ENCODE measurements at places on chromosomes 1 and 21.

GRCh38 chr21:18070392-18070791 is 174.2 kb upstream of the CHODL start:
- DNase-seq = no peak

DNA sequence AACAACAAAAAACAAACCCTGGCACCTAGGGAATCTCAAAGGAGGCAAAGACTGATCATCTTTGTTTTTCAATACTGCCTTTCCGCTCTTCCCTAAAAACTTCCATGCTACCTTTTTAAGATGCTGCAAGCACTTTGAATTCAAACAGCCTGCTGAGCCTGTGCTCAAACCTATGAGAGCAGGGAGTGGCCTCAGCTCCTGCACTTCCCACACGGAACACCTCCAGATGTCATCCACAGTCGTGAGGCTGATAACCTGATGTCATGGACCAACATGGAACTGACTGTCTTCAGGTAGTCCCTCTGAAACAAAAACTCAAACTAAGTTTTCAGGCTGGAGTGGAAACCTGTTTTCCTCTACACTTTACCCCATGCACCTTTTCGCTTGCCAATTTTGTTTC is 46.8 kb downstream of the DESI2 start:
- no peak for DNase-seq

GRCh38 chr1:88466011-88466410 is 218.1 kb upstream of the PKN2 start:
- no peak for DNase-seq

- DNase-seq = no peak
Measured at GRCh38 chr1:11653861-11654136, 430 bp downstream of the FBXO2 start.

GRCh38 chr1:233253231-233253831 is 42.2 kb downstream of the PCNX2 start:
- DNase-seq = no peak

GRCh38 chr1:193211539-193211938 is 25.1 kb upstream of the B3GALT2 start:
- DNase-seq = no peak

GRCh38 chr1:113048064-113048463 is 24.9 kb upstream of the LRIG2 start:
- no peak for DNase-seq

DNA sequence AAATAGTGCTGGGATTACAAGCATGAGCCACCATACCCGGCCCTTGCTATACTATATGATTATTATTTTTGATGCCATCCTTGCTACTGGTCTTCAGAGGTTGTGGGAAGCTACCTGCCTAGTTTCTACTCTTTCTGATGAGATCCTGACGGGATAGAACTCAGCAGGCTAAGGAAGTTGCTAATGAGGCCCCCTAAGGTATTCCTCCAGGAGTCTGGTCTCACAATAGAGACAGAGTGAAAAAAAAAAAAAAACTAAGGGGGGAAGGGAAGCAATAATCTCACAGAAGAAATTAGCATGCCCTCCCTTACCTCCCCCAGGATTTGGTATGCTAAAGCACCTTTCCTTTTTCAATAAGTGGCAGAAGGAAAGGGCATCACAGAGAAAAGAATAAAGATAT is 17.6 kb downstream of the INTS3 start:
- DNase-seq = no peak

GRCh38 chr21:34282223-34282622 is 81.6 kb upstream of the KCNE2 start:
- DNase-seq = no peak

- no peak for DNase-seq
Measured at GRCh38 chr1:188061881-188062280, 1233.1 kb downstream of the PLA2G4A start.

DNA sequence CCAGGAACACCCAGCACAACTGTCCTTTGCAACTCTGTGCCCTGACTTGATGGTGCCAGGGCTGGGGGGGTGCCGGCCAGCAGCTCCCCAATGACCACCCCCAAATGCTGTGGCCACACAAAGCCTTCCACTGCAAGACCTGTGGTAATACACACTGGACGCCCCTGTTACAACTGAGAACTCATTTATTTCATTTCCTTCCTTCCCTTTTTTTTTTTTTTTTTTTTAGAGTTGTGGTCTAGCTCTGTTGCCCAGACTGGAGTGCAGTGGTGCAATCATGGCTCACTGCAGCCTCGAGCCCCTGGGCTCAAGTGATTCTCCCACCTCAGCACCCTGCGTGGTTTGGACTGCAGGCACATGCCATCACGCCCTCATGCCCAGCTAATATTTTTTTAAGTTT is 25.2 kb downstream of the TP73 start:
- no peak for DNase-seq

- no peak for DNase-seq
Measured at GRCh38 chr1:98766255-98766654, 104.7 kb downstream of the SNX7 start.

GRCh38 chr1:66873111-66873510 is 51.5 kb downstream of the DNAI4 start:
- DNase-seq = no peak

GRCh38 chr1:13697738-13698137 is 2.2 kb upstream of the PRDM2 start:
- no peak for DNase-seq

DNA sequence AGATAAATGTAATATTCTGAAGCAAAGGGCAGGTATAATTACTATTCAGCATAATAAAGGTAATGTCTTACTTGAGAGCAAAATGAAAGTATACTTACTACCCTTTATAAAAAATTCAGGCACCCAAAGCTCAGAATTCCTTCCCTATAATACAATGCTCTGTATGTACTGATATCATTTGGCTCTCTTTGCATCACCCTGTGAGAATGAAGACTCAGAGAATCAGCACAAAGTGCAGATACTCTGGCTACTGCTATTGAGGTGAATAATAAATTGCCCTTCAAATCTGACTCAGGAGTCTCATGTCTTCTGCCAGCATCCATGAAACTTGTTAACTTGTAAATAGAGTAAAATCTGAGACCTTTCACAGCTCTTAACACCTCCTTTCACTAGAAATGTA is 108.5 kb upstream of the KCTD3 start:
- no peak for DNase-seq

DNA sequence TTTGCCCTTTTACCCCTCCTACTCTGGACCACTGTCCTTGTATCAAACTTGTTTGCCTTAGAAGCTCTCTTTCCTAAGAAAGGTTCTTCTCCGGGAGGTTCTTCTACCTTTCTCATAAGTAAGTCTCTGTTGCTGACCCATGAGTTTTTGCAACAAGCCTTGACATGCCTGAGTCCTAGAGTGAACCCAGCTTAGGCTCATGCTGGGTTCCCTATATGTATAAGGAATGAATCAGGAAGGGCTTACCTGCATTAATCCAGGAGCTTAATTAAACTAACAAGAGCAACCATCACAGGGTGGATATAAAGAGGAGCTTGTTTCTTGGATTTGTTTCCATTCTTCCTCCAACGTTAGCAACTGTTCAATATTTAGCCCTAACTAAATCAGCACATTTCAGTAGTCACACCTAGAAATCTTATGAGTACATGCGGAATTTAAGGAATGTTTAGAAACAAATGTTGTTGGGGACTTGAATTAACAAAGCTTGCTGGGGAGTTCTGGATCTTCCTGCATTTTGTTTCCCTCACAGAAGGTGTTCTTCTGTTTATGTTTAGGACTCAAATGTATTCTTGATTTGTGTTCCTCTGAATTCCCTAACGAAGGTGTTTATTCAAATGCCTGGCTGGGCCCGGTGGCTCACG is 64.3 kb upstream of the RAB3GAP2 start:
- no peak for DNase-seq

- no peak for DNase-seq
Measured at GRCh38 chr1:91877574-91878208, 8.3 kb downstream of the TGFBR3 start.

DNA sequence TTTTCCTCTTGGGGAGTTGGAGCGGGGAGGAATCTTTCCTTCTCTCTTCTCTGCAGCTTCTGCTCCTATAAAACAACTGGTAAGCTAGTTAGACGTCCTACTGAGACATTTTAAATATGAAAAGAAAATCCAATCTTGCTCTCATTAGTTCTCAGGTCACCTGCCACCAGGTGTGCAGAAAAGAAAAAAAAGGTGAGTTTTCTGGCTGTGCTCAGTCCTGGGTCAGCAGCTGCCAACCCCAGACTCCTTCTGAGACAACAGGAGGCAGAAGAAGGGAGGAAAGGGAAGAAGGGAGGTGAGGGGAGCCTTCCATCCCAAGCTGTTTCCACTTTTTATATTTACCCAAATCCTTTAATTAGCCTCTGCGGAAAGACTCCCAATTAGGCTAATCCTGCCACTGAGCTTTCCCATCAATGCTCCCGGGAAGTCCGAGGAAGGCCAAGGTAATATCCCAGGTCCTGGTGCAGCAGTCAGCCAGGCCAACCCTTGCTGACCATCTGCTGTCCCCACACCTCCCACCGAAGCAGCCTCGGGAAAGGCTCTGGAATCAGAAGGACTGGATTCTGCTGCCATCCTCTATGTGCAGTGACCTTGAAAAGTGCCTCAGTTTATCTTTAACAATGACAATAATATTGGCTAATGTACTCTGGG is 33.4 kb downstream of the GLIS1 start:
- no peak for DNase-seq

DNA sequence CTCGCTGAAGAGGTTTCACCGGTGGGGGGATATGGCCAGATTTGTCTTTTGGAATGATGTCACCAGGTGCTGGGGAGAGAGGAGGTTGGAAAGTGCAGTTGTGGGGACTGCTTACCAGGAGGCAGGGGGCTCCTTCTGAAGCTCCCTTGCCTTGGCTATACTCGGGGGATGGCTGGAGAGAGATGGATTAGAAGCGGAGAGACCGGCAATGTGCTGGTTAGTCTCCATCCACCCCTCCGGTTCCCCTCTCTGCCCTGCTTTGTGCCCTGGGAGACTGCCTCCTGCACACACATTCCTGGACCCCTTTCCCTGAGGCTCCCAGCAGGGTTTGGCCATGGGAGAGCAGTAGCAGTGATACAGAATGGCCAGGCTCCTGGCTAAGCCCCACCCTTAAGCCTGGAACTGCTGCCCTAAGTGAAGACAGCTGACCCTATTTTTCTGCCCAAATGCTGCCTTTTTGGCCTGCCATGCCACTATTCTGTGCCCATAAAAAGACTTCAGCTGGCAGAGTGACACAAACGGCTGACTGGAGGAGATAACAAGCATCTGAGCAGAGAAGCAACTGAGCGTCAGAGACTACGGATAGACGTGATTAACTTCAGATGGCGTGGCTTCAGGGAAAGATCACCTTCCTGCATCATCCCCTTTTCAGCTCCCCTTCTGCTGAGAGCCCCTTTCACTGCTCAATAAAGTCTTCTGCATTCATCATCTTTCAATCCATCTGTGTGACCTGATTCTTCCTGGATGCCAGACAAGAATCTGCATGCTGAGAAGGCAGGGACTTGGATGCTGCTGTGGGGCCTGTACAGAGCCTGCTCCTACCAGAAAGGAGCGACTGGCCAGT is 14.5 kb upstream of the VPS13D start:
- DNase-seq = no peak

GRCh38 chr1:66399888-66400529 is 133.9 kb upstream of the SGIP1 start:
- no peak for DNase-seq

DNA sequence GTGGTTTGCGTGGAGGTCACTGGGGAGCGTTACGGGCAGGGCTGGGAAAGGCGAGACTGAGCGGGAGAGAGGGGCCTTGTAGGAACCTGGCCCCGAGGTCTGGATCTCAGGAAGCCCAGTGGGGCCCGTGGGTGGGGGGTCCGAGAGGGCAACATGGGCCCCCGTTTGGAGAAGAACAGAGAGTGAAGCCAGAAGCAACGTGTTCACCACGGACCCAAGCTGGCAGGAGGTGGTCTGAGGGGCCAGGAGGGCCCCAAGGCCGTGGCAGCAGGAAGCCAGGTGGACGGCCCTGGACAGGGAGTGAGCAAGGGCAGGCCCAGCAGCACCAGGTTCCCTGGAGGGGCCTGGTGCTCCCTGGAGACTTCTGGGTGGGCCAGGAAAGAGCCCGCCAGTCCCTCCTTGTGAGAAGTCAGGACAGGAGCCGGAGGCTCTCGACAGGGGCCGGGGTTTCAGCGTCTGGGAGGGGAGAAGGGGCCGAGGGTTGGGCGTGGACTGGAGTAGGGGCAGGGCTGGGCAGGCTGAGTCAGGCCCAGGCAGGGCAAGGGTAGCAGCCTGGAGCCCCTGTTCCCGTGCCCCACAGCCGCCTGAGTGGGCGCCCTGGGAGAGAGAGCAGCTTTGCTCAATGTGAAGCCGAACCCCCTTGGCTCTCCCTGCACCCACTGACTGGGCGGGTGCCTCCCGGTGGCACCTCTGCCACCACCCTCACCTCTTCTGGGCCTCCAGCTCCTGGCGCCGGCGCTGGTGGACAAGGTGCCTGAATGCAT is 33.5 kb downstream of the CFAP74 start:
- no peak for DNase-seq

- DNase-seq = no peak
Measured at GRCh38 chr1:3221112-3222041, 152.4 kb downstream of the PRDM16 start.

DNA sequence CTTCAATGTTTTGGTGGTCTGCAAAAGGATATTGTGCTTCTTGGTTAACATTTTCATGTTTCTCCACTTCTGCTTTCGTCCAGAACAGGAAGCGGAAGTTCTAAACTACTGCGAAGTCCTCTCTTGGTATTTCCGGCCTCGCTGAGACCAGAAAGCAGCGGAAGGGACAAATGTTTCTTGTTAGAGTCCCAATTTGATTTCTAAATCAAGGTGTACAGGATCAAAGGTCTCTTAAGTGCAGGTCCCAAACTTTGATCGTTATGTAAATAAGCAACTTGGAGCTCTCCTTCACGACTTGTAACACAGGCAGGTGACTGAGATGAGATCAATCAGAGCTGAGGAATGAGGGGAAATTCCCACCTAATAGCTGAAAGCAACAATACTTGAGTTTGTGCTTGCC is 40.1 kb upstream of the HMCN1 start:
- DNase-seq = no peak

- DNase-seq = no peak
Measured at GRCh38 chr1:76141929-76142328, 67.4 kb downstream of the ST6GALNAC3 start.

DNA sequence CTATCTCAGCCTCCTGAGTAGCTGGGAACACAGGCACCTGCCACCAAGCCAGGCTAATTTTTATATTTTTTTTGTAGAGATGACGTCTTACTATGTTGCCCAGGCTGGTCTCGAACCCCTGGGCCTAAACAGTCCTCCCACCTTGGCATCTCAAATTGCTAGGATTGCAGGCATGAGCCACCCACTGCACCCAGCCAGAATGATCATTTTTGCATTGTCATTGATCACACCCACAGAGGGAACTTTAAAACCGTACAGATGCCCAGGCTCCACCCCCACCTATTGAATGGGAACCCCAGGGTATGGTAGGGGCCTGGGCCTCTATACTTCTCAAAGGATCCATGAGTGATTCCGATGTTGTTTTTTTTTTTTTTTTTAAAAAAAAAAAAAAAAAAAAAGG is 36.7 kb downstream of the ETNK2 start:
- no peak for DNase-seq

GRCh38 chr1:11523261-11523660 is 44.3 kb downstream of the DISP3 start:
- DNase-seq = no peak

- DNase-seq = no peak
Measured at GRCh38 chr21:44002511-44002910, 9.6 kb upstream of the TRAPPC10 start.

GRCh38 chr1:36782085-36782484 is 252.2 kb downstream of the GRIK3 start:
- DNase-seq = no peak

Measured in activated T-cell treated with anti-CD3 and anti-CD28 coated beads for 24 hours (primary cell).